ENCODE measurements at places on chromosomes 1 and 21. TPM values are rescaled to one million over a fixed set of nuclear protein-coding genes. Genes with fewer than 3 reads are reported as not detected.
A peak's percentile ranks its signal among the peaks of the same experiment; 100 is the strongest.

GRCh38 chr1:177948336-177948972 is 21.4 kb downstream of the SEC16B start:
- DNase-seq, result peak; percentile 84

DNA sequence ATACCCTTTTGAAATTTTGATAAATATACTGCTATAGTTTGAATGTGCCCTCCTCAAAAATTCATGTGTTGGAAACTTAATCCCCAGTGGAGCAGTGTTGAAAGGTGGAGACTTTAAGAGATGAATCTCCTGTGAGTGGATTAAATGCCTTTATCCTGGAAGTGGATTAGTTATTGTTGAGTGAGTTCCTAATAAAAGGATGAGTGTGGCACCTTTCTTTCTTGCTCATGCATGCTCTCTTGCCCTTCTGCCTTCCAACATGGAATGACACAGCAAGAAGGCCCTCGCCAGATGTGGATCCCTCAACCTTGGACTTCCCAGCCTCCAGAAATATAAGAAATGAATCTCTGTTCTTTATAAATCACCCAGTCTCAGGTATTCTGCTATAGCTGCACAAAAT is 51.8 kb downstream of the CD160 start:
- DNase-seq, result no peak

DNA sequence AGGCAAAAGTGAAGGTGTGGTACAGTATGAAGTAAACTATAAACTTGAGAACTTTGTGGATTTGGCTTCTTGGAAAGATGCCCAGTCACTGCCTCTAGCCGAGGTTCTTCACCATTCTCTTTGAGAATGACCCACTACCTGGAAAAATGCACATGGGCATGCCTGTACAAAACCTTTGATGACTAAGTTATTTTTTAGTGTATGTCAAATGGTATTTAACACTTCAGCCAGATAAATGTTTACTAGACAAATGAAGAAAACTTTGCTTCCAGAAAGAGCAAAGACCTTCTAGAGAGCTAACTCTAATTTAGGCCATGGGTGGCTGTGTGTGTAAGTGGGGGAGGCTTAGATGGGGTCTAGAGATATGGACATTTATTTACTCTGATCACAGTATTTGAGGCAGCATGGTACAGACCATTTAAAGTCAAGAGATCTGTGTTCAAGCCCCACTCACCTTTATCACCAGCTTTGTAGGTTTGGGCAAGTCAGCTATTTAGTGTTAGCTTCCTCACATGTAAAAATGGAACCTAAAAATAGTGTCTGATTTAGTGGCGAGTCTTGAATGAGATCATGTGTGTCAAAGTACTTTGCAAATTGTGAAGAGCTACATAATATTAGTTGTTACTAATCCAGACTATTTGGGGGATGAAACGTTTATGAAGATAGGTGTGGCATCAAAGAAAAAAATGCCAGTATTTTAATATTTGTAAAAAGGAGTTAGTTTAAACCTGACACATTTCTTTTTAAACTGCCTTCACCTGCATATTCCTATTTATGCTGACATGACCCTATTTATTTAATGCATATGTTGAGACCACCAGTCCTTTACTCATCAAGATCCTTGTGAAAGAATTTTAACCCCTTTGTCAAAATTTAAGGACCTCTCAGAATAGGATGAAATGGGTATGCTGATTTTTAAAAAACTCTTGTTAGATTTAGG is 20.2 kb downstream of the NFYC start:
- no peak for DNase-seq

- no peak for DNase-seq
Measured at GRCh38 chr1:22376001-22376400, 75.7 kb upstream of the ZBTB40 start.

- no peak for DNase-seq
Measured at GRCh38 chr1:43421976-43422750, 31.6 kb downstream of the HYI start.

- DNase-seq, result no peak
Measured at GRCh38 chr1:107942814-107943213, 22.2 kb downstream of the VAV3 start.

GRCh38 chr1:161958425-161958824 is 65.2 kb downstream of the OLFML2B start:
- DNase-seq, result no peak

DNA sequence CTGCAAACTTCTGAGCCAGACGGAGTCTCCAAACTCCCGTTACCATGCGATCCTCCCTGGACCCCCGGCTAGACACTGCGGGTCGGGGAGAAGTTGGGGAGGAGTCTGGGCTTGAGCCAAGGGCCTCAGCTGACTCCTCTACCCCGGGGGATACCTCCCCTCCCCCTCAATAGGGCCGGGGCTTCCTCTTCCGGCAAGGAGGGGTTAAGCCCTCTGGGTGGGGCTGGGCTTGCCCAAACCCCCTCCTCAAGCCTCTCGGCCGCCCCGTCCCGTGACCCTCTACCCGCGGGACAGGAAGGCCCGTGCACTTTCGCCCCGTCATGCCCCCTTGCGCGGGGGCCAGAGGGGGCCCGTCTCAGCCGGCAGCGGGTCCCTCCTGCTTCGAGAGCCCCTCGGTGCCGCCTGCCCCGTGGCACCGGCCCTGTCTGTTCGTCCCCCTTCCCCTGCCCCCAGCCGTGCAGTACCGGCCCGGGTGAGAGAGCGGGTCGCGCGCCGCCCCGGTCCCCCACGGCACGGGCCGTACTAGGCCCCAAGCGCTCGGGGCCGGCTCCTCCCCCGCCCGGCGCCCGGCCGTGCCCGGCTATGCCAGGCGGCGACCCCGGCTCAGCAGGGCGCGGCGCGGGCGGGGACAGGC is 652 bp downstream of the ARL8A start:
- no peak for DNase-seq

DNA sequence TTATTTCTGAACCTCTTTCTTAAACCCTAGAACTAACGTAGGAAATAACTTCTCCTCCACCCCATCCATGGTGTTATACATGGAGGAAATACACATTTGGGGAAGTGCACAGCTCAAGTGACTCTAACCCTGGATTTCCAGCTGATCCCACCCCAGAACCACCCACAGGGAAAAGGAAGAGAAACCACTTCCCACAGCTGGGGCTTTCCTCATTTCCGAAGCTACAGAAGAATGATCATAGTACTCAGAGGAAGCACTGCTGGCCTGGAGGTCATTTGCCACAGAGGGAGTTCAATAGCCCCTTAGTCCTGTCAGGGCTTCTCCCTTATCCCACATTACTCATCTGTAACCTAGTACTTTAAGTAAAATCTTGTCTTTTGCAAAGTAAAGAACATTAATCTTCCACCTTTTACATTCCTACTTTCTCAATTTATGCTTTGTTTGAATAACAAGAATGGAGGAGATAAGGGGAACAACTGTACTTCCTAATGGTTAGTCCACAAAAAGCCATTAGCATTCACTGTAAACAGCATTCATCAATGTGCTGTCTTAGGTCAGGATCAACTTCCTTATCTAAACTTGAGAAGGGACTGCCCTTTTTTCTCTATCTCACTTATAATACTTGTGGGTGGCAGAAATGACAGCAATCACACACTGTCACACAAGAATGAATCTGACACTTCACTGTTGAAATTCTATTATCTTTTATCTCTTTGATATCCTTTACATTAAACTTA is 63.0 kb upstream of the RGS1 start:
- no peak for DNase-seq

GRCh38 chr1:26077524-26077923 is 10.1 kb upstream of the TRIM63 start:
- no peak for DNase-seq

GRCh38 chr1:178011465-178011828 is 41.6 kb upstream of the SEC16B start:
- no peak for DNase-seq

GRCh38 chr1:239841631-239842030 is 250.1 kb upstream of the FMN2 start:
- DNase-seq, result no peak

- DNase-seq, result no peak
Measured at GRCh38 chr21:31557421-31558188, 101.9 kb upstream of the SOD1 start.

DNA sequence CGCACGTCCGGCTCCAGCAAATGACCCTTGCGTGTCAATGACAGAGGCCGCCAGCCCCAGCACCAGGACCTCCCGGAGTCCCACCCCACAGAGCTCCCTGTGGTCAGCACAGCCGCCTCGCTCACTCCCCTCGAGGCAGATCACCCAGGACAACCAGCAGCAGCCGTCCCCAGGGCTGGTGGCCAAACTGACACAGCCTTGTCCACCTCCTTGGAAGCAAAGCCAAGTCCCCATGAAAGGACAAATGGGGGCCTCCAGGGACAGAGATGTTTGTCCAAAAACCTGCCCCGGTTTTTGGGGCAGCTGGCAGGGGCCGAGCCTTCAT is 2.1 kb downstream of the KRTAP10-10 start:
- no peak for DNase-seq

- no peak for DNase-seq
Measured at GRCh38 chr1:37828410-37829074, 20.5 kb upstream of the YRDC start.

DNA sequence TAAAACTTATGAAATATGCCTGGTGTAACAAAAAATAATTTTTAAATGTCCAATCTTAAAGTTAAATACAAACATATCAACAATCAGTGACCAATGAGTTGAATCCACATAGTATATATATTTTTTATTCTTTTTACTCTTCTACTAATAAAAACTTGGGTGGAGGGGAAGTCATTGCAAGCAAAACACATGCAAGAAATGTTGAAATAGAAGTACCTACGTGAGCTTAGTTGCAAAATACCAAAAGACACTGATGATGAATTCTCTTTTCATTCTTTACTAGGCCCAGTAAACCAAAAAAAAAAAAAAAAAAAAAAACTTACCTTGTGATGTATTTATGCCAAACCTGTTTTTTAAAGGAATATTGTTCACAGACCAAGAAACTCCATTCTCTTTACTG is 26.4 kb upstream of the PLA2G4A start:
- DNase-seq, result no peak

DNA sequence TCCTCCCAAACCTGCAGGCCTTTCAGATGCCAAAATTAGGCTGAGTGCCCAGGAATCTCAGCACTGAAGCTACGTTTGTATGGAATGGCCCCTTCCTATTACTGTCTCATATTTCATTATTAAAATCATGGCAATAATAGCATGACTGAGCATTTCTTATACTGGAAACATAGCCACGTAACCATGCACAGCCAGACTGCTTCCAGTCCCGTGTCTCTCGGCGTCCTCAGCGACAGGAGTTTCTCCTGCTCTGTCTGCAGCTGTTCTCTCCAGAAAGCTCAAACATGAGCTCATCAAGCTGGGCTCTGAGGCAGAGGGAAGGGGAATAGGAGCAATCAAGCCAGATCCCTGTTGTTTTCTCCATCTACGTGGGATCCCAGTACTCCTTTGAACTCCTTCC is 104.0 kb downstream of the CDC7 start:
- DNase-seq, result no peak

GRCh38 chr1:46197560-46197963 is 672 bp downstream of the POMGNT1 start:
- no peak for DNase-seq

ASCL5 gene
- polyA plus RNA-seq, result 0.15 TPM

PCBP3 gene
- polyA plus RNA-seq, result 2.0 TPM

ZNF593OS gene
- polyA plus RNA-seq, result 1.4 TPM

FCRL4 gene
- not detected for polyA plus RNA-seq

RAB3B gene
- 7.3 TPM for polyA plus RNA-seq

MIXL1 gene
- polyA plus RNA-seq, result 0.23 TPM

FLVCR1 gene
- polyA plus RNA-seq, result 40.2 TPM

KCNN3 gene
- 2.3 TPM for polyA plus RNA-seq

OR2L13 gene
- not detected for polyA plus RNA-seq

NCF2 gene
- polyA plus RNA-seq, result 2.9 TPM

AKR7A3 gene
- 2.6 TPM for polyA plus RNA-seq

All from left kidney (tissue), 8 donors.